ENCODE measurements at places on chromosomes 2 and 18.

- no peak for DNase-seq
Observed at GRCh38 chr2:110655701-110656100, 22.2 kb downstream of the BUB1 start.

- no peak for DNase-seq
Observed at GRCh38 chr2:8720741-8721140, 38.9 kb downstream of the ID2 start.

- DNase-seq: no peak
Observed at GRCh38 chr2:232422051-232422450, 15.4 kb downstream of the ALPG start.

DNA sequence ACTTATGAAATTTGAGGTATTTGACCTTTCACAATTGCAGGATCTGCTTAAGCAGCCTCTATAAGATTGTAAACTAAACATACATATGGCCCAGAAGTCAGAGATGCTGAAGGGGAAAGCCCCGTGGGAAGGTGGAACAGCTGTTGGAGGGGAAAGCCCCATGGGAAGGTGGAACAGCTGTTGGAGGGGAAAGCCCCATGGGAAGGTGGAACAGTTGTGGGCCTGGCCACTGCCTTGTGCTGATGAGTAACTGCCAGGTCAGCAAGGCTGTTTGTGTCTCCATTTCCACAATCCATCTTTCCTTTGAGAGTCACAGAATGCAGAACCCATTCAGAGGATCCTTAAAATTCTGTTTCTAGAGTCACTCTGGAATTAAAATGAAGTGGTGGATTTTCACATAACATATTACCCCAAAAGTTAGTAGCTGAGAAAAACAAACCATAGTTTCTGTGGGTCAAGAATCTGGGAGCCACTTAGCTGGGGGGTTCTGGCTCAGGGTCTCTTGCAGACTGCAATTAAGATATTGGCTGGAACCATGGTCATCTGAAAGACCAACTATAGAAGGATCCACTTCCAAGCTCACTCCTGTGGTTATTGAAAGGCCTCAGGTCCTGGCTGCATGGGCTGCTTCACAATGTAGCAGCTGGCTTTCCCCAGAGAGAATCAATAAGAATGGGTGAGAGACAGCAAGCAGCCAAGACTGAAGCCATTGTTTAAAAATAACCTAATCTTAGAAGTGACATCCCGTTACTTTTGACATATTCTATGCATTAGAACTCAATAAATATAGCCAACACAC, 86.6 kb upstream of the CAVIN2 start:
- peak; percentile 38 for DNase-seq

- no peak for DNase-seq
Observed at GRCh38 chr2:71538241-71538640, 84.9 kb downstream of the DYSF start.

- DNase-seq: no peak
Observed at GRCh38 chr2:111135910-111136297, 15.2 kb downstream of the BCL2L11 start.

DNA sequence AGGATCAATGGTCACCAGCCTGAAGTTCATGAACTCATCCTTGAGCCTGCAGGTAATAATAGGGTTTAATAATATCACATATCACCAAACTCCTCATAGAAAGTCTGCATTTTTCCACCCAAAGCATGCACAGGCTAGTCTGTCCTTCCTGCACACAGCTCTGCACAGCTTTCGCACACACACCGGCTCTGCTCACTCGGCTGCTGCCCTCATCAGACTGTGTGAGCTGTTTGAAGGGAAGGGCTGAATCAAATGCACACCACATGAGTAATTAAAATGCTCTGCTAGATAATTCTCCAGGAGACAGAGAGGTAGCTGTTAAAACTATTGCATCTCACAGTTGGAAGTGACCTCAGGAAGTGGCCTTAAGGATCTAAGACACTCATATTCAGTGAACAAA, 108.4 kb upstream of the YPEL5 start:
- no peak for DNase-seq

- DNase-seq: no peak
Observed at GRCh38 chr18:71682591-71682990, 861.6 kb downstream of the CBLN2 start.

GRCh38 chr2:202009581-202009980, 24.1 kb upstream of the FZD7 start:
- DNase-seq: no peak

DNA sequence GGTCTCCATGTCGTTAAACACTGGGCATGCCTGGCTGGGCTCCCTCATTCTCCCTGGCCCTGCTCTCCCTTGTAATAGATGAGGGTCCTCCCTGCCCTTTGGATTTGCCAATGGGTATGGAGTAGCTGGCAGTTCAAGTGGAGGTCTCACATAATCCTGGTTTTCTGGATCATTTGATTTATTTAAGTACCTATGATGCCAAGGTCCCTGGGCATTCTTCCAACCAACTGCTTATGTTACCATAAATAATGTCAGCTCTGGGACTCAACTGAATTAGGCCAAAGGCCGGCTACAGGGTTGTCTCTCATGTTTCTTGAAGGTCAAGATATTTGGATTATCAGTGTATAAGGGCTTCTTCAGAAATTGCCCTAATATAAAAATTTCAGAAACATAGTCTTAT, 104.9 kb upstream of the LYPD6 start:
- no peak for DNase-seq

GRCh38 chr18:66749481-66750035, 145.7 kb upstream of the CDH19 start:
- no peak for DNase-seq

DNA sequence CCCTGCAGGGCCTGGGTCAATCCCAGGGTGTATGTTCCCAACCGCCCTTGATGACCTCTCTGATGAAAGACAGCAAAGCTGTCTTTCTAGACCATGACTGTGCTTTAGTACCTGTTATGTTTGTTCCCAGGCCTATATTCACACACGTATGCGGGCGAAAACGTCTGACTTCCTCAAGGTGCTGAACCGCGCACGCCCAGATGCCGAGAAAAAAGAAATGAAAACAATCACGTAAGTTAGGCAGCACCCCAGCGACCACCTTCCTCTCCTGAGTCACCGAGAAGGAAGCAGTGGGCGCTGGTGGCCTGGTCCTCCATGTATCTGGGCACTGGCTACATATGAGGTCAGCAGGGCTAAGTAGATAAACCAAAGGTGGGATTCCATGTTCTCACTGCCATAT, 11.1 kb upstream of the GPBAR1 start:
- no peak for DNase-seq

DNA sequence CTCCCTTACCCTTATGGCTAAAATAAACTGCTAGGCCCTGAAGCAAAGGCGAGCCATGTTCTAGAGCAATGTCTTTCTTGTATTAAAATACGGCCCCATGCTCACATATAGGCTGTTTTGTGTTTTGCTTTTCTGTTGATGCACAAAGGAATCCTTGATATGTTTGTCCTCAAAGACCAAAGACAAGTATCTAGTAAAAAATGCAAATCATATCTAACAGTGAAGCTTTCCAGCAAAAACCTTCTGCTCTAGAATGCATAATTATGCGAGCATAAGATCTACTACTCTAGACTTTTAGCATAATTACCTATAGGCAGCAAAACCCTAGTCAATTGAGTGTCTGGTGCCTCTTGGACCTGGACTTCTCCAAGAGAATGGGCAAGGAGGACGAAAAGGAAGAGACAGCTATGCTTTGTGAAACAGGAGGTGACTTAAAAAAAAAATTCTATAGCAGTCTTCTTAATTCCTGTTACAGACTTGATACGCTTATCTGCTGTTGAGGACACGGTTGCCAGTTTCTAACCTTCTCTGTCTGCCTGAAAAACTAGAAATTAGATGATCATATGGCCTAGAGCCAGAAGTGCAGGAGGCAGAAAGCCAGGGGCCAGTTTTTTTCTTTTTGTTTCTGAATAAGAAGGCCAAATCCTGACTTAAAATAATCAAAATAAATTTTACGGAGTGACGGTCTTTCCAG, 1.5 kb upstream of the AMMECR1L start:
- DNase-seq: no peak

- no peak for DNase-seq
Observed at GRCh38 chr2:25306777-25307368, 34.9 kb downstream of the DNMT3A start.

DNA sequence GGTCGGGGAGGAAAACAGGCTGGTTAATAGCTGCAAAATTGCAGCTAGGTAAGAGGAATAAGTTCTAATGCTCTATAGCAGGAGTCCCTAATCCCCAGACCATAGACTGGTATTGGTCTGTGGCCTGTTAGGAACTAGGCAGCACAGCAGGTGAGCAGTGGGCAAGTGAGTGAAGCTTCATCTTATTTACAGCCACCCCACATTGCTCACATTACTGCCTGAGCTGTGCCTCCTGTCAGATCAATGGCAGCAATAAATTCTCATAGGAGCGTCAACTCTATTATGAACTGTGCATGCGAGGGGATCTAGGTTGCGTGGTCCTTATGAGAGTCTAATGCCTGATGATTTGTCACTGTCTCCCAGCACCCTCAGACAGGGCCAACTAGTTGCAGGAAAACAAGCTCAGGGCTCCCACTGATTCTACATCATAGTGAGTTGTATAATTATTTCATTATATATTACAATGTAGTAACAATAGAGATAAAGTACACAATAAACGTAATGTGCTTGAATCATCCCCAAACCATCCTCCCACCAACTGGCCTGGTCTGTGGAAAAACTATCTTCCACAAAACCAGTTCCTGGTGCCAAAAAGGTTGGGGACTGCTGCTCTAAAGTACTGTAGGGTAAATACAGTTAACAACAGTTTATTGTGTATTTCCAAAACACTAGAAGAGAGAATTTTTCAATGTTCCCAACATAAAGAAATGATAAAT, 91.7 kb upstream of the TFCP2L1 start:
- DNase-seq: no peak

- no peak for DNase-seq
Observed at GRCh38 chr2:44397447-44398175, 35.9 kb downstream of the CAMKMT start.

- no peak for DNase-seq
Observed at GRCh38 chr2:62857139-62857931, 151.8 kb downstream of the EHBP1 start.

DNA sequence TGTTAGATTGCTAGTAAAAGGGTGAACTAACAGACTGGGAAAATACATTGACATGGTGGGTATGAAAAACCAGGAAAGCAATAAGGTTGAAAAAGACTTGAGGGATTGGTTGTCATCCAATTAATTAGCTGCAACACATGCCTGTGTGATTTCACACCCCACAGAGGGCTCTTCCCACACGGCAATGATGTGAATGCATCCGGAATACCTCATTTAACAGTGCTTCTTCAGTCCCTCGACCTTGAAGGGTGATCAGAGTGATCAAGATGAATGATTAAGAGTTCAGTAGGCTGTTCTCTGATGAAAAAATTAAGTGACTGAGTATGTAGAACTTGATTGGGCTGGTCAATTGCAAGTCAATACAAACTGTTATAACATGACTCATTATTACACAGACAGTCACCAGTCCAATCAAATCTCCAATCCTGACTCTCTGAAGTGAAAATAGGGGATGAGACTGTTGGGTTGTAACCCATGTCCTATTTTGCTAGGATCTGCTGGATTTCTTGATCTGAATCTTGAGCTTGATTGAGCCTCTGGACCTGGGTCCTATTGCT, 924.9 kb upstream of the FAM98A start:
- DNase-seq: no peak

Data from stimulated activated CD4-positive, alpha-beta T cell treated with anti-CD3 and anti-CD28 coated beads, Interleukin-2, amount 100 ng/mL, for 24 hours (primary cell).